Brain pericyte (primary cell): ENCODE measurements at places on chromosomes 3 and 15.

DNA sequence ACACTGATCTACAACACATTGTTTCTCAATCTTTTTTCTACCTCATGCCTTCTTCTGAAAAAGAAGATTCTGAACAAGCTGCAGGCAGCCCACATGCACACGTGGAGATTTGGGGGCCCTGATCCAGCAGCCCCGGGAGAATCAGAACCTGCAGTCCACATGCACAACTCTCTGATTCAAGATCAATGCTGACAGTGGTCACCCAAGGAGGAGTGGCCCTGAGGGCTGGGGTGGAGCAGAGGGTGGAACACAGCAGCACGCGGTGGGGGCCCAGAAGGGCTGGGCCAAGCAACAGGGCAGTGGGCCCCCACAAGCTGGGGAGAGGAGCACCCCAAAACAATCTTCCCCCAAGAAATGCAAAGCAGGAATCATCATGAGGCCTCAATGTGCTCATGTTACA lies 202.1 kb upstream of the NSMCE3 start:
- DNase-seq, result no peak

DNA sequence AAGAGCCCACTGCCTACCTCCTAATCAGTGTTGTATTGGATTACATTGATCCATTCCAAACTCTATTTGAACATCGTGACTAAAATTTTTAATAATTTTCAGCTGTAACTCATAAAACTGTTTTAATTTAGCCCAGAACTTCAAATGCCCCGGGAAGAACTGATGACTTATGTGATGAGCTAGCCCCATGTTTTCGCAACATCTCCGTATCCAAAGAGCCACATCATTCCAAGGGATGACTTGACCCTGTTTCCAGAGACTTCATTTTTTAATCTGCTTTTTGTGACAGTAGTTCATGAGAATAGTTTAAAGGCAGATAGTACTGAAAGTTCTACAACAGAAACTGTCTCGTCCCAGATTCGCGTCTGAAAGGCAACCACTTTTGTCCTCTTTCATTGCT lies 97.4 kb downstream of the STAC start:
- DNase-seq, result no peak

GRCh38 chr3:106830334-106830733 lies 546.9 kb upstream of the CCDC54 start:
- no peak for DNase-seq

GRCh38 chr15:68295014-68295805 lies 17.7 kb downstream of the FEM1B start:
- DNase-seq, result no peak

- no peak for DNase-seq
These were observed 29.3 kb downstream of the SLC4A7 start for GRCh38 chr3:27454914-27455313.

DNA sequence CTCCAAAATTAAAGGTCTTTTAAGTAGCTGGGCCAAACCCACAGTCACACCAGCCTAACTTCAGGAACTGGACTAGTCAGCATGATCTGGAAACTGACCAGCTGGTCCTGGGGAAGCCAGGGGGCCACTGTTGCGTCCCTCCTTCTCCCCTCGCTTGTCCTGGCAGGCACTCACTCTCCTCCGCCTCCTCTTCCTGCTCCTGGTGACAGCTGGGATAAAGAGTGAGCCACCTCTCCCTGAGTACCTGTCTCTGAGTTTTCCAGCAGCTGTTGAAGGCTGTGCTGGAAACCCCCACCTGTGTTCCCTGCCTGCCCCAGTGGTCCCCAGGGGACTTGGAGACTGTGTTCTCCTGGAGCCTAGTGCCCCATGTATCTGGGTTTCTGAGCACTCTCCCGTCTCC lies 56.0 kb downstream of the FGD5 start:
- no peak for DNase-seq

GRCh38 chr3:159785273-159785708 lies 203.3 kb upstream of the IL12A start:
- no peak for DNase-seq

DNA sequence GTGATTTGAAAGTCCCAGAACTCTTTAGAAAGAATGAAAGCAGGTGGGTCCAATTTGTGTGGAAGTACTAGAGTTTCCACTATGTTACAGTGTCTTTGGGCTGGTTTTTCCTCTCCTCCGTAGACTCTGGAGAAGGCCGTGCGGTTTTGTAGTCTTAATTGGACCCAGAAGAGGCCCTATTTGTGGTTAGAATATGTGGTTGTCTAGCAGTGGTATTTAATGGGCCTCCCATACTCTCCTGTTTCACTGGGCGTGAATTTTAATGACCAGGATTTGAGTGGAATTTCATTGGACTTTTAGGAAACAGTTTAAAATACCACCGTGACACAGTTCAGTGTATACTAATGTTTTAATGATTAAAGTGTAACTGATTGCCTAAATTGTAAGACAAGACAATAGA lies 182.3 kb downstream of the BBX start:
- no peak for DNase-seq

GRCh38 chr3:15241341-15241740 lies 35.3 kb downstream of the CAPN7 start:
- no peak for DNase-seq

DNA sequence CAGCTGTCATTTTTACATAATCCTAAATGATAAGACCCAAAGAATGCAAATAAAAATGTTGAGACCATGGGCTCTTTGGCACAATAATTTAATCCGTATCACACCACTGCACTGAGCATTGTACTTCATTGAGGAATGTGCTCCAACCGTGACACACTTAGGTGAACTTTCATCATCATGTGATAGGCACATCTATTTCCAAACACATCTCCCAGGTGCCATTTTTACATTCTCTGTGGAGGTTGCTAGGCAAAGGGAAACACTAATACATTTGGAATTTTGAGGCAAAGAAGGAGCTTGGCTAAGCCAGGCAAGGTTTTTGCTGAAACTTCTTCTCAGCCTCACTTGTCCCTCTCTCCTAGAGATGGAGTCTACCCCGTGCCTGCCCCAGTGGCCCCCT lies 68.7 kb downstream of the LRTM1 start:
- no peak for DNase-seq

- DNase-seq, result no peak
These were observed 10.3 kb downstream of the RASGRP1 start for GRCh38 chr15:38554354-38554753.

GRCh38 chr3:22495241-22495640 lies 707.9 kb upstream of the UBE2E2 start:
- no peak for DNase-seq

- no peak for DNase-seq
These were observed 124.7 kb upstream of the FRMD4B start for GRCh38 chr3:69510481-69511030.

- no peak for DNase-seq
These were observed 424.1 kb upstream of the RBMS3 start for GRCh38 chr3:28856796-28857195.

DNA sequence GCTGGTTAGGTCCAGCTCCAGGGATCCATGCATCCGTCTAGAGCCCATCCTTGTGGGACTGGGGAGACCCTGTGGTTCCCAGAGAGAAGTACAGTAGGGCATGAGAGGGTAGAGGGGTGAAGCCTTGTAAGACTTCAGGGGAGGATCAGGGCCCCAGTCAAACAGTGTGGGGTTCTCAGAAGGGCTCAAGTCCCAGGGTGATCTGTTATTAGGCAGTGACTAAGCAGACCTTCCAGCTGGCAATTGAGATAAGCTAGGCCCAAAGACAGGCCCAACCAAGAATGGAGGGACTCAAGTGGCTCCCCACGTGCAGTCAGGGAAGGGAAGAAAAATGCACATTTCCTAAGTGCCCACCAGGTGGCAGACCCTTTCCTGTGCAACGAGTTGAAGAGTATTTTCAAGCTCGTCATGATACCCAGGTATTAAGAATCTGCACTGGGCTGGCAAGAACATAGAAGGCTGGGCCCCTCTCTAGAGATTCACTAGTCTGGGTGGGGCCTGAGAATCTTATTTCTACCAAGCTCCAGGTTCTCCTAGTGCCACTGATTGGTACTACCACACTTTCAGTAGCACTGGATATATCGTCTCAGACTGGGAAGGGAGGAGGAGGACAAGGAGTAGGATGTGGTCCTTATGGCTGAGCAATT lies 240.8 kb downstream of the NR1D2 start:
- DNase-seq, result peak; percentile 17

DNA sequence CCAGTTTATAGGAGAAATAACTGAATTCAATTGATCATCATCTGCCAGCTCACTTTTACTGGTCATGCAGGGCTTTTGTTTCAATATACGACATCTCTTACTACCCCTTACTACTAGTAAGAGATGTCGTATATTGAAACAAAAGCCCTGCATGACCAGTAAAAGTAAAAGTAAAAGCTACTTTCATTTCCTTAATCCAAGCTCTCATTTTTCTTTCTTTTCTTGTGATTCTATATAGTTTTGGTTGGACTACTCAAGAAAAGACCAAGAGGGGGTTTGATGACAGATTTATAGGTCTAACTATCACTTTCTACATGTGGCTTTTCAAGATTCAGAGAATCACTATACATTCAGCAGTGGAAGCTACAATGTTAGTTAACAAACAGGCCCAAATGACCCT lies 1237.3 kb downstream of the ROBO2 start:
- no peak for DNase-seq

GRCh38 chr3:184325715-184326369 lies 11.4 kb downstream of the EIF4G1 start:
- DNase-seq, result no peak

DNA sequence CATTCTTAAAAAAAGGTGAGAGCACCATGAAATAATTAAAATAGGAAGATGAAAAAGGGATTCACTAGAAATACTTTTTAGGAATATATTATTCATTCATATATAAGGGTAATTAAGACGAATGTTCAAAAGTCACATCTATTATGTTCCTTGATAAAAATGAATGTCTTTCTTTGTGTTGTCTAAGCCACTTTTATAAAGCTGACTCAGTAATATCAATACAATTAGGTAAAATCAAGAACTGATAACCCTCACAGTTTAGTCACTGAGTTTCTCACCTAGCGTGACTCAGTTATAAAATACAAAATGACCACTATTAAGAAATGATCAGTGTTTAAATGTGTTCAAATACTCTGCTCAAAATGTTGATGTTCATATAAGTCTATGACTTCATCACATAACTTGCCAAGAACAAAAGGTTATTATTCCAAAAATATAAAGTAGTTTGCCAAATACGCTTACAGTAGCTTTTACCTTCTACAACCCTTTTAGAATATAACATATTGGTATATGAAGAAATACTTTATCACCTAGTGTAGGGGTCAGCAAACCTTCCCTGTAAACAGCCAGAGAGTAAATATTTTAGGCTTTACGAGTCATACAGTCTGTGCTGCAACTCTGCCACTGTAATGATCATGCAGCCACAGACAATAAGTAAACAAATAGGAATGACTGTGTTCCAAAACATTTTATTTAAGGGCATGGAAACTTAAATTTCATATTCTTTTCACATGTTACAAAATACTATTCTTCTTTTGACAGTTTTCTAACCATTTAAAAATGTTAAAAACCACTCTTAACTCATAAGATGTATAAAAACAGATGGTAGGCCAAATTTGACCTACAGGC lies 369.8 kb downstream of the TBC1D5 start:
- DNase-seq, result no peak

DNA sequence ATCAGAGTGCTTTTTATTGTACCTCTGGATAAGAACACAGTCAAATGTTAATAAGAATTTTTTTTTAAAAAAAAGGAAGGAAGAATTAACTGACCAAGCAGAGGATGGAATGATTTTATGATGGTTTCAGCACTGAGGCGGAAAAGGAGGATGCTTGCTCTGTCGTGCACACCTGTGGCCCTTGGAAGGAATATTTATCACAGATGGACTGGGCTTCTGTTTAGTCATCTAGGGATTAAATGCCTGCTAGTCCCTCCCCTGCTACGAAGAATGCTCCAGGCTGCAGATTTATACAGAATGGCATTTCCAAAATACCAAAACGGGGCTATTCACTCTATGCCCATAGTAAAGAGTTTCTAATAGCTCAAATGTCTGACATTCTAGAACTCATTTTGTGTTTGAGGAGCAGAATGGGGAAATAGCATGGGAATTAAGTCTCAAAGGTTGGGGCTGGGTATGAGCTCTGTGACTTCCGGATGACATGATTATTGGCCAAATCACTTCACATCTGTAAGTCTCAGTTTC lies 92.8 kb upstream of the BCL6 start:
- no peak for DNase-seq

GRCh38 chr3:111366515-111366914 lies 175.5 kb upstream of the CD96 start:
- no peak for DNase-seq

DNA sequence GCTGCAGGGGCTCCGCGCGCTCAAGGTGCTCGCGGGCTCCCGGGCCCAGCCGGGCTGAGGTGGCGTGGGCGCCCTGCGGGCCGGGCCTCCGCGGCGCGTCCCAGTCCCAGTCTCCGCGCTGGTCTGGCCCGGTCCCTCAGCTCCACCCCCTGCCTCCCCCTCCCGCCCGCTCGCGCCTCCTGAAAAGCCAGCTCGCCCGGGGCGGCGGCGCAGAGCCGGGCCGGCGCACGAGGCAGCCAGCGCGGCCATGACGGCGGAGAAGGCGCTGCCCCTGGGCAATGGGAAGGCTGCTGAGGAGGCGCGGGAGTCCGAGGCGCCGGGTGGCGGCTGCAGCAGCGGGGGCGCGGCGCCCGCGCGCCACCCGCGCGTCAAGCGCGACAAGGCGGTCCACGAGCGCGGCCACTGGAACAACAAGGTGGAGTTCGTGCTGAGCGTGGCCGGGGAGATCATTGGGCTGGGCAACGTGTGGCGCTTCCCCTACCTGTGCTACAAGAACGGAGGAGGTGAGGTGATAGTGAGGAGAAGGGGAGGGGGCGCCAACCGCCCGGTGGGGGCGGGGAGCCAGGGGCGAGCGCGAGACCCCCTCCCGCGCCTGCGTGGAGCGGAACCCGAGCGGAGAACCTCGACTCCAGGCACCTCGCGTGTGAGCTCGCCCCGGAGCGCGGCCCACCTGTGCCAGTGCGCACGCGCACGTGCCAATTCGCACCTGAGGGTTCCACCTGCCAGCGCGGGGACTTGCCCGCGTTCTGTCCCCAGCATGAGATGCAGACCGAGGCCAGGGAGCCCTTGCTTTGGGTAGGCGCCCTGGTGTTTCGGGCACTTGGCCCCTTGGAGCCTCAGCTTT lies at the start of gene SLC6A11:
Gene SLC6A11, plus strand, starts transcription at position 210 of the 844 bp plus-strand sequence. Its CDS starts 38 bp downstream, at position 248.
- DNase-seq, result no peak

DNA sequence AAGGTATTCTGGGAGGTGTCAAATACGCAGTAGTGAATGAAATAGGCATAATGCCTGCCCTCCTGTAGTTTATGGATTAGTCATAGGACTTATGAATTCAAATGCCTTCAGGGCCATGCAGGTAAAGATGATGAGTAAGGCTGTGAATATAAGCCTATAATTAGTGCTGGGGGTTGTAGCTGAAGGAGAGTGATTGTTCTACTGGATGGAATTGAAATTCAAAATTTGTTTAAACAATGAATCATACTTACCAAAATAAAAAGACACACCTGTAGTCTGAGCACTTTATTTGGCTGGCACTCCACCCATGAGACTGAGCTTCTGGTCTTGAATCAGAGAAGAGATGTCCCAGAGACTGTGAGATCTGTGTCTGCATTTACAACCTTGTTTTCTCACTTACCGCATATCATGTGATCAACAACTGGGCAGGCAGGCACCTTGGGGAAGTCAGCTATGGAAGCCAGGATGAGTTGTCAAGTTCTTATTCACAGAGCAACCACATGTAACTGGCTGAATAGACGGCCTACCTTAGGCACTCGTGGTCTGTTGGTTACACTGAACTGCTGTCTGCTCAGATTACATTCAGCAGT lies 291.8 kb downstream of the NAALADL2 start:
- no peak for DNase-seq
